Activated T-cell treated with anti-CD3 and anti-CD28 coated beads, Interleukin-2, amount 50 U/mL, for 1 hour (primary cell): ENCODE measurements at places on chromosomes 5 and 9.

- no peak for DNase-seq
These were observed 1.4 kb upstream of the LARP1 start for GRCh38 chr5:154753792-154754191.

DNA sequence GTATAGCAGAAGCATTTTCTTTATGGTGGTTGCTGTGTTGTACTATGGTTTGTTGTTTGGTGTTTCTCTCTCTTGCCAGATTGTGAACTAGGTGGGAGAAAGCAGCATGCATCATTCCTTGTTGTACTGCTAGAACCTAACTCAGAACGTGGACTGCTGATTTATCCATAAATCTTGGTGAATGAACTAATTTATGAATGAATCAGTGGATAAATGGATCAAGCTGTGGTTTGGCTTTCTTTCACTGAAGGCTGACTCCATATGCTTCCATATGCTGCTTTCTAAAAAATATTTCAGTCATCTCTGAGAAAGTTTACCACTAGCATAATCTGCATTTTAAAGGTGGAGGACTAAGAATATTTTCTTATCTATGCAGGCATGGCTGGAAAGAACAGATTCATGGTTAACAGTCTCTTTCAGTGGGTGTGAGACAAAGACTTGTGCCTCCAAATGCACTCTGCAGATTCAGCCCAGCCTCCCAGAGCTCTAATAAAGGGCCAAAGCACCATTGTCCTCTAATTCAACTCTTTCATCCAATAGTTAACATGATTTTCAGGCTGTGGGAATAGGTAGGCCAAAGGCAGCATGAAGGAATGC lies 237.7 kb downstream of the SH3GL2 start:
- no peak for DNase-seq

GRCh38 chr5:87121304-87122150 lies 146.2 kb upstream of the RASA1 start:
- no peak for DNase-seq

GRCh38 chr9:127714951-127715469 lies 453 bp downstream of the PTRH1 start:
- DNase-seq = no peak

- DNase-seq = no peak
These were observed 4.9 kb upstream of the MAPK9 start for GRCh38 chr5:180296771-180297170.

DNA sequence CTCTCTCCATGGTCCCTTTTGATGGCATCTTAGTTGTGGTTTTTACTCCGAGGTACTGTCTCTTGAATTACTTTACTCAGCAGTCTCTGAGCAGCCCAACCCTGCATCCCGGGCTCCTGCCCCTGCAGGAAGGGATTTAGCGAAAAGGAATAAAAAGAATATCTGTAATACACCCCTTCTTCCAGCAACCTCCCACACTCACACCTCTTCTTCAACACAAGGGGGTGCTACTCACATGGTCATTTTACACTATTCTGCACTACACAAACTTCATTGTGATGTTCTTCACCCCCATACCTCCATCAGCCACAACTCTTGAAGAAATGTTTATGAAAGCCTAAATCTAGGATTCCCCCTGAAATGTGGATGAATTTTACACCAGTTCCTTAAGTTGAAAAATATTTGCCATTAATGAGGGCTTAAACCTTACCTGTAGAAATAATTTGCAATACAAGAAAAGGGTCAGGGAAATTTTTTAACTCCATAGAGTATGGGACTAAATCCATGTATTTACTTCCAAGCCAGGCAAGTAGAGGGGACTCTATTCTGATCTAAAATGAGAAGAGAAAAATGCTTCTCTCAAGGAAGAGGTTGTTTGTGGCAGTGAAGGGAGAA lies 26.0 kb downstream of the TPD52L3 start:
- DNase-seq = peak; percentile 19

DNA sequence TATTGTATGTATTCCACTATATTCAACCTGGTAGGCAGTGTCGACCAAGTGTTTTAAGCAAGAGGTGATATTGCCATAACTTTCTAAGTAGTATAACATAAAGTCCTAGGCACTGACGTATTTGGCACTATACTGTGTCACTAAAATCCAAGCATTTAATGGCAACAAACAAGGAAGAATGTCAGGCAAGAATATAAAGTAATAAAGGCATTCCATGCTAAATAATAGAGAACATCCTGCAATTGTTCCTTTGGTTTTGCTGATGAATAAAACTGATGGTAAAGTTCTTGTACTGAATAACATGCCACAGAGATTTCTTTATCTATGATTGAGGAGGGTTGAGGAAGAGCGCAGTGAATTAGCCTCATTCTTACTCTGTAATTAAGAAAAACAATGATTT lies 256.9 kb downstream of the HINT1 start:
- no peak for DNase-seq

DNA sequence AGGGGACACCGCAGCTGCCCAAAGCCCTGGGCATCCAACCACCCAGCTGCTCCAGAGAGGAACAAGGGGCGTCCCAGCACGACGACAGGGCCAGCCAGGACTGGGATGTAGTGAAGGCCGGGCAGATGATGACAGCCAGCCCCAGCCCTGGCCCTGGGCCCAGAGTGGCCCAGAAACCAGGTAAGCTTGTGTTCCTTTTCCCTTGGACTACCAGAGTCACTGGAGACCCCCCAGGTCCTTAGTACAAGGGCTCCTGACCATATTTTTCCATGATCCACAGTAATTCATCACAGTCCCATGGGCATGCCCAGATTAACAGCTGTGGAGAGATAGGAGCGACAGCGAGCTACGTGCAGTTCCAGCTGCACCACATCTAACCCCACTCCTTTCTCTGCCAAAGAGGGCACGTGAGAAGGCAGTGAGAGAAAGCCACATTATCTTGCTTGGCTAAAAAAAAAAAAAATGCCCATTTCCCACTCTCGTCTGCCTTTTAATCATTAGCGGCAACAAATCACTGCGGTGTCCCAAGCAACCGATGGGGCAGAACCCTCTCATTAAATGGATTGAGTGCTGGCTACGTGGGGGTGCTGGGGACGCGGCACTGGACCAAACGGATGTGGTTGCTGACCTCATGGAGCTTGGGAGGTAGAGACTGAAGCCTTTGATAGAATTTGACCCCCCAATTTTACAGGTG lies 21.7 kb upstream of the SYNPO start:
- DNase-seq = no peak

DNA sequence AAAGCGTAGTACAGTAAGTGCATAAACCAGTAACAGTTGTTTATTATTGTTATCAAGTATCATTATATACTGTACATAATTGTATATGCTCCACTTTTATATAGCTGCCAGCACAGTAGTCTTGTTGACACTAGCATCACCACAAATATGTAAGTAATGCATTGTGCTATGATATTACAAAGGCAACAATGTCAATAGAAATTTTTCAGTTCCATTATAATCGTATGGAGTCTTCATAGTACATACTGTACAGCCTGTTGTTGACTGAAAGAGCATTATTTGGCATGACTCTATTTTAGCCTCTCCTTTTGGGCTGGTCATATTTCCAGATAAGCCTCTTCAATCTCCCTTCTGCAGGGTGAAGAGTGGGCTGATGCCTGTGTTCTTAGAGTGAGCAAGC lies 40.4 kb downstream of the CFAP95 start:
- no peak for DNase-seq

GRCh38 chr9:69474821-69475220 lies 149.8 kb downstream of the ENTREP1 start:
- no peak for DNase-seq
